Central memory CD4-positive, alpha-beta T cell (primary cell): ENCODE measurements at places on chromosomes 2 and 18.

DNA sequence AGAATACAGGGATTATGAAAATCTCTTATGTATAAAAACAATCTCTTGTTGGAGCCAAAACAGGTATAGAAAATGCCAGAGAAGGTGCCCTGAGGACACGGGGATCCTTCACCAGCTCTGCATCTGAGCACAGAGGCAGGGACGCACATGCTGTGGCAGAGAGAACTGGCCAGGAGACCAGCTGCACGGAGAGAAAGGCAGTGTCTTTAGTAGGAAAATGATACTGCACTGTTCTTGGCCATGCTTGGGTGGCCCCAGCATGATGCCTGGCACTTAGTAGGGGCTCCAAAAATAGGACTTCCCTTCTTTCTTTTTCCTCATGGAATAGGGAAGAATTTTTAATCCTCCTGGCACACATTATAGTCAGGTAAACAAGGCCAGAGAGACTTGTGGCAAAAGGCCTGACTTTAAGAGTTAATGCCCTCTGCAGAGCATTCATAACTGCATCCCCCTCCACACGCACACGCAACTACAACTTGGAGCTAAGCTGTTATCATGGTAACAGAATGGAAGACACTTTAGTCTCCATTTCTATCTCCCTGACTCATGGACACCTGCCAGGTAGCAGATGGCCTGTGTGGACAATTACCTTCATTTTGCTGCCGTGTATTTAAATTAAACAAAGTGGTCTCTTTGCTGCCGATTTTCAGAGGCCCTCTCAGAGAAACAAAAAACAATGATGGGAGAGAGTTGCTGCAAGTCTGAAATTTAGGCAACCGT is 59.7 kb upstream of the DNMT3A start:
- DNase-seq, result no peak

GRCh38 chr2:129504646-129505045 is 474.8 kb upstream of the RAB6C start:
- DNase-seq, result no peak

DNA sequence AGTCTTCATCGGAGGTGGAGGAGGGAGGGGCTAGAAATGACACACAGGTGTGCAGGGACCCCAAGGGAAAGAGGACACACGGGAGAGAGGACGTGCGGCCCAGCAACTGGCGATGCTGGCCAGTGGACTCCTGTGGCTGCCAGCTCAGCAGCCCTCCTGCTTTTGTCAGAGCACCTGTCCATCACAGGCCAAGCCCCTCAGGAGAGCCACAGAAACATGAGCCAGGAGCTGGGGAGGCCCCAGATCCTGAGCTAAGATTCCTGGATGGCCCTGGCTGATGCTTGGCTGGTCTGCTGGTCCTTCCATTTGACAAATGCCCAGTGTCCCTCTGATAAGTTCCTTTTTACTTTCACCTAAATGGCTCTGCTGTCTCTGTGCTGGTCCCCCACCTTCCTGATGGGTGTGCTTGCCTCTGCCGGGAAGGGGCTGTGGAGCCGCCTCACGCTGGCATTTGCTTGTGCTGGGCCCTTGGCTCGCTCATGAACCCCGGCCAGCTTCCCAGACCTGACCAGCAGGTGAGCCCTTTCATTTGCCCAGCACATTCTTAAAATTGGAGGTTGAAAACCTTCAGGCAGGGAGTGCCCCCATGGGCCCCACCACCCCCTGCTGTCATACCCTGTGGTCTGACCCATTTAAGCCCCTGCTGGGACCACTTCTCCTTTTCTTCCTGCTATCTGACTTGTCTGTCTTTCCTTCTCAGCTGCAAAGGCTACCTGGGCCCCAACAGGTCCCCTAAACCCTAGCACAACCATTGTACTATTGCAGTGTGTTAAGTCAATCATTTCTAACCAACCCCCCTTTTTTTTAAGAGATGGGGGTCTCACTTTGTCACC is 37.3 kb downstream of the CYP27C1 start:
- no peak for DNase-seq

DNA sequence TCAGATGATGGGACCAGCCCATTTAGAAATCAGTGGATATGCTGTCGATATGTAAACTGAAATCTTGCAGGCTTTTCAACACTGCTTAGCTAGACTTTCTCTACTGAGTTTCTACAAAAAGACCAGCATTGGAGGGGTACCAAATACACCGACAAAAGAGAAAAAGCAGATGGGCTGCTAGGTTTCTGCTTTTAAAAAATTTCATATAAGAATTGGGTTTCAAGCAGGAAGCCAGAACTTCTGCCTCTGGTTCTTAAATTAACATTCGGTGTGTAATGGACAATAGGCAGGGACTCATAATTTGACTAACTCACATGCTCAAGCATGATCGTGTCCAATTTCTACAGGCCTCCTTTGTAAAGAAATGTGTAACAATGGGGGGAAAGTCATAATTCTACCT is 3.1 kb downstream of the ARL4C start:
- peak; percentile 13 for DNase-seq

- no peak for DNase-seq
These were observed 16.9 kb upstream of the DAPL1 start for GRCh38 chr2:158778243-158778642.

DNA sequence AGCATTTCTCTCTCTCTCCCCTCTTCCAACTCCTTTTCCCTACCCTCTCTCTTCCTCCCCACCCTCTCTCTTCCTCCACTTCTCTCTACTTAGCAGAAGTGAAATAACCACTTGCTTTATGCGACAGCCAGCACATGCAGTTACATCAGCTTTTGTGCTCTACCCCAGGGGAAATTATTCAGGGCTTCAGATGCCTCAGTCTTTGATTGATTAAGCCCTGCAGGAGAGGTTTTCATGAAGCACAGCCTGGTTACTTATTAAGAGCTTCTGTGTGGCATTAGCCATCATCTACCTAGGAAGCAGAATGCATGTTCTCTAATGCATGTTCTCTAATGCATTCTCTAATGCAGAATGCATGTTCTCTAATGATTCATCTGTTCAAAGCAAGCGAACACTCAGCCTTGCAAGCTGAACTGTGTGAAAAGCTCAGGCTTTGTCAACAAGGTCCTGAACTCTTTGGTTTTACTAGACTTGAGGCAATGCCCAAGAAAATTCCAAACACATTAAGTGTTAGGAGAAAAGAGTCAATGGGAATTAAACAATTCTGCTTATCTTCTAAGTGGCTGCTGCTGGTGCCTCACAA is 56.1 kb downstream of the LHCGR start:
- no peak for DNase-seq

- DNase-seq, result no peak
These were observed 1960.5 kb upstream of the PIK3C3 start for GRCh38 chr18:39994498-39994897.

GRCh38 chr2:169775765-169776164 is 22.9 kb upstream of the SSB start:
- no peak for DNase-seq

DNA sequence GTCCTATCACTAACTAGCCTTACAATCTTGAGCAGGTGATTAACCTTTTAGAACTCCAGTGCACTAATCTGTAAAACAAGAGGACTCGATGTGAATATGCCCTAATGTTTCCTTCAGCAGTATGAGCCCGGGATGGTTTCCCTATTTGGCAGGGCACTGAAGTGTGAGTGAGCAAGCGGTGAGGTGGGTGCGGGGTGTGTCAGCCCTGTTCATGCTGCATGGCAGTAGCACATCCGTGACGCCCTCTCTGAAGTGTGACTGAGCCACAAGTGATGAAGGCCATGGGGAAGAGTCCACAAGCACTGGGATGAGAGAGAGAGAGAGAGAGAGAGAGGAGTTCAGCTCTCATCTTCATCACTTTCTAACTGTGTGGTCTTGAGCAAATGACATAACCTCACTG is 168.7 kb downstream of the SETBP1 start:
- no peak for DNase-seq

DNA sequence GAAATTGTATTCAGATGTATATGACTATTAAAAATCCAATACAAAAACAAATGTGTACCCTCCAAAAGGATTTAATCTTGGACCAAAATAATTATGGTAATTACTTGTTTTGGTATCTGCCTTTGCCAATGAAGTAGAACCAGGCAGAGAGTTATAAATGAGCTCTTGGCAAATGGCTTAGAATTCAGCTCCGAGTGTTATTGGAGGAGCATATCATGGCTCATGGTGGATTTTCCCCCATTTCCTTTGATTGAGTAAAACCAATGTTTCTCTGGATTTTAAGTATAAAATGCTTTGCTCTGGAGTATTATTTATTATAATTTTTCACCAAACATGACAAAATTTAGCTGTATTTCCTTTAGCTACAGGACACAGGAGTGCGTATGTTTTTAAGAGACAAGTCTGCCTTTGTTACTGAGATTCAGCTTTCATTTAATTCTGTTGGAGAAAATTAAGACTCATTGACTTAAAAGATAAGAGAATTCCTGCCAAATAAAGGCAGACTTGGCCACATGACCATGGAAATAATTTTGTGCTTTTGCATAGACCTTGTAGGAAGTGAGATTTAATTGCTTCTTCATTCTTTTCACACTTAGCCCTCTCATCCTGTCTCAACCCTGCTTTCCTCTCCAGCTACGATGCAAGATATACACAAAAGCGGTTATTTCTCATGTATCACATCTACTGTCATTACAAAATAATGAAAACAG is 281.0 kb upstream of the SOX11 start:
- DNase-seq, result no peak

DNA sequence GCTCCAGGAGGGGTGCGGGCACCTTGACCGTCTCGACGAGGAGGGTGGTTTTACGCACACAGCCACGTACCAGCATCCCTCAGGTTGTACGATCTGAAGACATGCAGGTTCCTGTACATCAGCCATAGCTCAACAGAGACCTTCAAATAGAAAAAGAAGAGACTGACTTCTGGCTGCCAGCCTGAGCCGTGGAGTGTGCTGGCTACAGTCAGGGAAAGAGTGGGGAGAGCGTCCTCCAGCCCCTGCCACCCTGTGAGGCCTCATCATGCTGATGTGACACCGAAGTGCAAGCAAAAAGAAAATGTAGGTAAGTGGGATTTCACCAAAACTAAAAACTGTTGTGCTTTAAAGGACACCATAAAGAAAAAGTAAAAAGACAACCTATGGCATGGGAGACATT is 47.0 kb downstream of the ADI1 start:
- DNase-seq, result no peak

- DNase-seq, result no peak
These were observed 65.7 kb downstream of the REL start for GRCh38 chr2:60947056-60947455.

GRCh38 chr2:136051001-136051724 is 65.7 kb upstream of the DARS1 start:
- no peak for DNase-seq

- no peak for DNase-seq
These were observed 129.5 kb downstream of the EVA1A start for GRCh38 chr2:75431276-75431675.

GRCh38 chr2:134679745-134680144 is 39.1 kb downstream of the TMEM163 start:
- peak; percentile 65 for DNase-seq

DNA sequence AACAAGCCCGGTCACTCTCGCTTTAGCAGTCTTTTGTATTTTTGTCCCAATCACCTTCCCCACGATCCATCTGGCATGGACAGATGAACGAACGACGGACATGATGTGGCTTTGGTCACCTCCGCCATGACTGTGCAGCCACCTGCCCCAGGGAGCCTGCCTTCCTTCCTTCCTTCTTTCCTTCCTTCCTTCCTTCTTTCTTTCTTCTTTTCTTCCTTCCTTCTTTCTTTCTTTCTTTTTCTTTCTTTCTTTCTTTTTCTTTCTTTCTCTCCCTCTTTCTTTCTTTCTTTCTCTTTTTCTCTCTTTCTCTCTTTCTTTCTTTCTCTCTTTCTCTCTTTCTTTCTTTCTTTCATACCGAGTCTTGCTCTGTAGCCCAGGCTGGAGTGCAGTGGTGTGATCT is 39.0 kb downstream of the ATP8B1 start:
- no peak for DNase-seq

GRCh38 chr2:137185378-137186078 is 420.2 kb downstream of the THSD7B start:
- DNase-seq, result no peak

GRCh38 chr2:136131961-136132824 is 14.2 kb upstream of the CXCR4 start:
- DNase-seq, result peak; percentile 92

- peak; percentile 3 for DNase-seq
These were observed 1.4 kb downstream of the DNAJC10 start for GRCh38 chr2:182717416-182717815.

DNA sequence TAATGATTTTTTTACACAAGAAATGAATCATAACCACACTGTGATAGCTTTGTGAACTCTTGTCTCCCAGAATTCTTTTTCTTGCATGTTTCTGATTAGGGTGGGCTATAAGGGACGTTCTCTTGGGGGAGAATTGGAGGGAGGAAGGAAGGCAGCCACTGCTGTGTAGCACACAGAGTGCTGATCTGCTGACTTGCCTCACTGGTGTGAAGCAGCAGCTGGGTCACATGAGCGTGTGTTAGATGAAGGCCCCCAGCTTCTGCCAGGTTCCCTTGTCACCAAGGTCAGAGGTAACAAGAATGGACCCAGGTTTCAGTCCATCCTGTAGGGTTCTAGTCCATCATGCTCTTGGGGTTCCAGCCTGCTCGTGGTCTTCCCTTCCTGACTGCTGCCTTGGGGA is 107.4 kb upstream of the GLI2 start:
- DNase-seq, result no peak

GRCh38 chr2:96138179-96139145 is at the start of gene ASTL:
Gene ASTL (minus strand): TSS chr2:96138502. CDS start chr2:96138436, 66 bp downstream.
- DNase-seq, result peak; percentile 63

DNA sequence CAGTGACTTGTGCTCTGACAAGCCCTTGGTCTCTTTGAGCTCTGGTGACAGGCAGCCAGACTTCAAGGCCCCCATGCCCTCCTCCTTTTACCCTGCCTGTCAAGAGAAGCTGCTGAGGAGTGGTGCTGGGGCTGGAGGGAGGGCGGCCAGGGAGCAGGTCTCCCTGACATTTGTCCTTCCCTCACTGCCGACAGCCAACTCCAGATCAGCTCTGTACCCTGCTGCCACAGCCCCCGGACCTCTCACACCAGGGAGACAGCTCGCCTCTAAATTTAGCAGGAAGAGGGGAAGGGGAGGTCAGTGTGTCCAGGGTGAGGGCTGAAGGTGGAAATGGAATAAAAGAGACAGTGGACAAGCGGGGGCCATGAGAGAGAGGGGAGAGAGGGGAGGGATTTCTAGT is 155.8 kb downstream of the TDRD15 start:
- DNase-seq, result no peak

GRCh38 chr2:190136259-190136658 is 73.7 kb upstream of the MSTN start:
- DNase-seq, result no peak

DNA sequence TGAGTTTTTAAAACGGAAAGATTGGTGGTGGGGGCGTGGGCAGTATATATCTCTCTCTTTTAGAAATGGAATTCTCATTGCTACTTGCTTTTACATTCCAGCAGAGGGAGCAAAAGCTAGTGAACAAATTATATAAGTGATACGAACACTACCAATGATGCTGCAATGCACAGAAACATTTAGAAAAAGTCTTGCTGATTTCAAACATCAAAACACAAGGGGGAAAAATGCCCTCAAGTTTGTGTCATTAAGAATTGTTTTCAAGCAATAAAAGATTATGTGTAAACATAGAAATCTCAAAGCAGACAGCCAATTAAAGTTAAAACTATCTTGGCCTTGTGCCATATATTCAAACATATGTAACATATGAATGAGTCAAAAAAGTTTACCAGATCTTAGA is 296.3 kb upstream of the KCNJ3 start:
- DNase-seq, result no peak
